ENCODE measurements at places on chromosomes 4 and X. TPM values are rescaled to one million over a fixed set of nuclear protein-coding genes. Genes with fewer than 3 reads are reported as not detected.

The TMEM144 gene
- 21.5 TPM for total RNA-seq

The MAP7D2 gene
- 5.0 TPM for total RNA-seq

The TGIF2LX gene
- total RNA-seq, result not detected

The C1QTNF7 gene
- not detected for total RNA-seq

The AKAP14 gene
- not detected for total RNA-seq

The RBM41 gene
- total RNA-seq, result 21.5 TPM

The TMEM150C gene
- total RNA-seq, result 0.59 TPM

The FABP2 gene
- not detected for total RNA-seq

The FAM133A gene
- not detected for total RNA-seq

The BANK1 gene
- total RNA-seq, result not detected

The ZNF157 gene
- 0.17 TPM for total RNA-seq

The ARMCX2 gene
- total RNA-seq, result 59.7 TPM

The SLC9B1 gene
- total RNA-seq, result 0.17 TPM

The GLRB gene
- 3.7 TPM for total RNA-seq

The RS1 gene
- total RNA-seq, result not detected

The BMX gene
- total RNA-seq, result 0.32 TPM

The TMPRSS11F gene
- total RNA-seq, result not detected

All from mammary epithelial cell (primary cell).